ENCODE measurements at places on chromosomes 12 and 14.

DNA sequence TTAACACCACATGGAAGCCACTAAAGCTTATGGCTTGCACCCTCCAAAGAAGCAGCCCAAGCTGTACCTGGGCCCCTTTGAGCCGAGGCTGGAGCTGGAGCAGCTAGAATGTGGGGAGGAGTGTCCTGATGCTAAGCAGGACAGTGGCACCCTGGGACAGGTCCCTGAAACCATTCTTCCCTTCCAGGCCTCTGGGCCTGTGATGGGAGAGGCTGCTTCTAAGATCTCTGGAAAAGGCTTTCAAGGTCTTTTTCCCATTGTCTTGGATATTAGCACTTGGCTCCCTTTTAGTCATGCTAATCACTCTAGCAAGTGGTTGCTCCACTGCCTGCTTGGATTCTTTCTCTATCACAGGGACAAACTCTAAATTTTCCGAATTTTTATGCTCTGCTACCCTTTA, 40.9 kb downstream of the OSBPL8 start:
- no peak for DNase-seq

DNA sequence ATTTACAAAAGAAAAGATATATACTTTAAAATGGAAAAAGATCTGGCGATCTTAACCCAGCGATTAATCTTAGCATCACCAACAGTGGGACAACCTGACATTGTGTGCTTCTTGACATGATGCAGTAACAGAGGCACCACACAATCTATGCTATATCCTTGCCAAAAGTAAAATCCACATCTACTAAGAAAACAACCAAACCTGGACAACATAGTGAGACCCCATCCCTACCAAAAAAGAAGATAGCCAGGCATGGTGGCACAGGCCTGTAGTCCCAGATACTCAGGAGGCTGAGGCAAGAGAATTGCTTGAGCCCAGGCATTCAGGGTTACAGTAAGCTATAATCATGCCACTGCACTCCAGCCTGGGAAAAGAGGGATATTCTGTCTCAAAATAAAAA, 50.5 kb downstream of the SINHCAF start:
- DNase-seq = no peak

- peak; percentile 55 for DNase-seq
Measured at GRCh38 chr14:66944872-66945271, 244.4 kb upstream of the GARIN2 start.

- no peak for DNase-seq
Measured at GRCh38 chr14:104294983-104295680, 156.7 kb downstream of the KIF26A start.

GRCh38 chr12:119780786-119781434, 96.2 kb downstream of the CIT start:
- peak; percentile 58 for DNase-seq

Data from fibroblast of lung (primary cell).